NCI-H460 (cell line): ENCODE measurements at places on chromosomes 2 and 18.

- no peak for DNase-seq
Observed at GRCh38 chr18:76991021-76991688, 141.4 kb downstream of the MBP start.

GRCh38 chr2:206435742-206436141, 7.6 kb upstream of the ADAM23 start:
- DNase-seq, result no peak

DNA sequence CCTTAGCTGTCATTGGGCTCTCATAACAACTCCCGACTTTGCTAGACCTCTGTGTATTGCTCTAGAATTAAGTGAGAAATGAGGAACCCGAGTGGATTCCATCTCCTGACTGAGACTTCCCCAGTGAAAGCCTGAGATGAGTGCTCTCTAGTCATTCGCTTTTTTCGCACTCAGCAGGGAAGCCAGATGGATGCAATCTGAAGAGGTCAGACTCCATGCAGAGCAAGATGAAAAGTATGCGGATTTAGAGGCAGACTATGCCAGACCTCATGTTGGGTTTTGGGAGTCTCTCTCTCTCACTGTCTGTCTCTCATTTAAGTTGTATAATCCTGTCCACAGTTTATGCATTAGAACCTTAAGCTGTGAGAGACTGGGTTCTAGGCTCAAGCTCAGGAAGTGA, 88.6 kb downstream of the SLC5A7 start:
- DNase-seq, result no peak

DNA sequence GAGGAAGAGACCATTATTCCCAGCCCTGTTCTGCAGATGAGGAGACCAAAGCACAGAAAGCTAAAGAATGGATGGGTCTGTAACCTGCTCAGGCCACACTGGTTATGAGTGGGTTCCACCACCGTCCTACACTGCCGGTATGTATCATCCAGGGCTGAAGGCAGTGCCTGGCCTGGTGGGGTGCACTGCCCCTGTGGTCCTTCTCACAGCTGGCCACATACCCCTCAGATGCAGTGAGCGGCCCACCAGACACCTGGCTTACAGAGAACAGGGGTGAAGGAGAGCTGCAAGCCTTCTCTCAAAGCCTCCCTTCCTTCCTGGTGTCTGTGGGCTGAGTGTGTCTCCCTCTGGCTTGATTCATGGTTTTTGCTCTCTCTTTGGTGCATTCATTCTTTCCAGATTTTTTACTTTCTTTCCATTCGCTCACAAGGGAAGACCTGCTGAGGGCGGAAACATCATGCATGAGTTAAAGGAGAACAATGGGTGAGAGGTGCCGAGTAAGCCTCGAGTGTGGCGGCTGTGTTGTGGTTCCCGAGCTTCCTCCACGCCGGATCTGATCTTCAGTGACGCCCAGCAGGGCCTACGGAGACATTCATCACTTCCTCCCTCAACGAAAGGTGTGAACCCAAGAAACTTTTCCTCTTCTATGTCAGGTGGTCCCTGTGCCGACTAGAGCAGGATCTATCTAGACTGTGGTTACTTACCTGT, 62.1 kb upstream of the REL start:
- no peak for DNase-seq

- no peak for DNase-seq
Observed at GRCh38 chr18:8689517-8689916, 15.8 kb upstream of the MTCL1 start.
